ENCODE measurements at places on chromosomes 13 and 19. TPM values are rescaled to one million over a fixed set of nuclear protein-coding genes. Genes with fewer than 3 reads are reported as not detected.

GRK1 gene
- total RNA-seq, result not detected

PNMA8B gene
- not detected for total RNA-seq

OVOL3 gene
- total RNA-seq, result not detected

IGFL3 gene
- not detected for total RNA-seq

ZNF615 gene
- 9.6 TPM for total RNA-seq

All from tracheal epithelial cell (primary cell).